ENCODE measurements at places on chromosomes 3 and 15.

GRCh38 chr15:34625007-34625406 is 41.6 kb upstream of the GOLGA8B start:
- DNase-seq: no peak

GRCh38 chr15:96889734-96890480 is 559.4 kb downstream of the NR2F2 start:
- no peak for DNase-seq

DNA sequence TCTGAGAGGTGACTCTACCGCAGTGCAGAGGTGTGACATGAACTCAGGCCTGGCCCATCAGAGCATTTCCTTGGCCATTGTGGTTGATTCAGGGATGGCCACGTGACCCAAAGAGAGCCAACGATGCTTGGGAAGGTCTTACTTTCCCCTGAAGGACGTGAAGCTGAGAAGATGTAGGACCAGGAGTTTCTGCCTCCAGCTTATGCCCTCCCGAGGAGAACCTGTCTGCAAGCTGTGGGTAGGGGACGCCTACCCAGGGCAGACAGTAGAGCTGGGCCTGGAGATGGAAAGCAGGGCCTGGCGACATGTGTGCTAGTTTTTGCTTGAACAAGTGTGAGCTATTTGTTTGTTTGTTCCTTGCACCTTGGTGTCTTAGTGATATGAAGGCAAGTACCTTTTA is 89.4 kb downstream of the RPLP1 start:
- DNase-seq: no peak

DNA sequence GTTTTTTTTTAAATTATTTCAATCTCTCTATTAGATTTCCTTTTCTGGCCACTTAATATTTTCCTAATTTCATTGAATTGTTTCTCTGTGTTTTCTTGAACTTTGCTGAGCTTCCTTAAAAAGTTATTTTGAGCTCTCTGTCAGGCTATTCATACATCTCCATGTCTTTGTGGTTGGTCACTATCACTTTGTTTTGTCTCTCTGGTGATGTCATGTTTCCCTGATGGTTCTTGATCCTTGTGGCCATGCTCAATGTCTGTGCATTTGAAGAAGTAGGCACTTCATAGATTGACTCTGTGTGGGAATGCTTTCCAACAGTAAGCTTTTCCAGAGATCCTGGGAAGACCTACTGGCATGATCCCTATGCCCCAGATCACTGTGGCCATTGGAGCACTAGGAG is 18.6 kb downstream of the CD200R1 start:
- DNase-seq: no peak

DNA sequence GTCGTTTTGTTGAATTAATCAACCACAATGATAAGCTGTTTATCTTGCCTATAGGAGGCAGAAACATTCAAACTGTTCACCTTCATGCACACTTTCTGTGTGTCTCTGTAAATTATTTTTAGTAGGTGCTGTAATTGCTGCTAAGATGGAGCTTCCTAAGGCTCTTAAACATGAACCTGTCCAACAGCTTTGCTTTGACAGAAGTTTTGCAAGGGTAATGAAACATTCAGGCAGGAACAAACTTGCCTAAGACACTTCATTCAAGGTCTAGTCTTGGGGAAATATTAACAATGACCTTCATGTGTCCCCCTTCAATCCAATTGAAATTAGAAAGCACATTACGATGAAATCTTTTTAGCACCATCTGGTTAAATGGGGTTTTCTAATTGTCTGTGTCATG is 156.1 kb downstream of the DIPK2A start:
- DNase-seq: no peak

DNA sequence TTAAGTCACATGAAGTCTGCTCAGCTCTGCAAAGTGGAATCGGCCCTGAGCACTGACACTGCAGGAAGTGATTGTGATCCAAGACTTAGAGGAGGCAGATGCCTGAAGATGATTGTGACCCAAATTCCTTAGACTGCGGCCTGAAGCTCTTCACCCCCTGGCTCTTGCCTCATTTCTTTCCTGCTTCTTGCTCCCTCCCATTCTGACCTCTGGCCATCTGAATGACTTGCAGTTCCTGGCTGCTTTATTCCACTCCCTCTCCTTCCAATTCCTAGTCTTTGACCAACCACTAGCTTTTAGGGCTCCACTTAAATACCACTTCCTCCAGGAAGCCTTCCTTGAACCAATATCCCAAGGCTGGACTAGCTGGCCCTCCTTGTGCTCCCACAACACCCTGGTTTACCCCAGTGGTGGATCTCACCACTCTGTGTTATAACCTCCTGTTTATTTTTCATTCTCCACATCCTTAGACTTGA is 9.9 kb upstream of the EPB42 start:
- DNase-seq: peak; percentile 6

Measured in HFFc6 (cell line).